ENCODE measurements at places on chromosomes 7 and 10. TPM values are rescaled to one million over a fixed set of nuclear protein-coding genes. Genes with fewer than 3 reads are reported as not detected.
A peak's percentile ranks its signal among the peaks of the same experiment; 100 is the strongest.

GRCh38 chr10:76298329-76298728 is 866.9 kb downstream of the LRMDA start:
- no peak for DNase-seq

- no peak for DNase-seq
Observed at GRCh38 chr10:48557511-48558123, 47.3 kb downstream of the ARHGAP22 start.

DNA sequence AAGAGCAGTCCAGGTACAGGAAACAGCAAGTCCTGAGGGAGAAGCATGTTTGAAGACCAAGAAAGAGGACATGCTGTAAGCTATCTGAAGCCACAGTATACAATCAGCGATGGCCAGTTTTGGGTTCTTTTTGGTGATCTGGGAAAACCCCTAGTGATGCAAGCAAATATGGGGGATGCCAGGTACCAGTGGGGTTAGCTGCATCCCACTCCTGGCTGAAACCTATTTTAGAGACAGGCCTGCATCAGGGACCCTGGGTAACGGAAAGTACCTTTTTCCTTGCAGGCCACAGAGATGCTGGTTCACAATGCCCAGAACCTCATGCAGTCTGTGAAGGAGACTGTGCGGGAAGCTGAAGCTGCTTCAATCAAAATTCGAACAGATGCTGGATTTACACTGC is 32.9 kb downstream of the AP3M1 start:
- DNase-seq = no peak

- no peak for DNase-seq
Observed at GRCh38 chr7:96685755-96686154, 23.9 kb downstream of the SEM1 start.

DNA sequence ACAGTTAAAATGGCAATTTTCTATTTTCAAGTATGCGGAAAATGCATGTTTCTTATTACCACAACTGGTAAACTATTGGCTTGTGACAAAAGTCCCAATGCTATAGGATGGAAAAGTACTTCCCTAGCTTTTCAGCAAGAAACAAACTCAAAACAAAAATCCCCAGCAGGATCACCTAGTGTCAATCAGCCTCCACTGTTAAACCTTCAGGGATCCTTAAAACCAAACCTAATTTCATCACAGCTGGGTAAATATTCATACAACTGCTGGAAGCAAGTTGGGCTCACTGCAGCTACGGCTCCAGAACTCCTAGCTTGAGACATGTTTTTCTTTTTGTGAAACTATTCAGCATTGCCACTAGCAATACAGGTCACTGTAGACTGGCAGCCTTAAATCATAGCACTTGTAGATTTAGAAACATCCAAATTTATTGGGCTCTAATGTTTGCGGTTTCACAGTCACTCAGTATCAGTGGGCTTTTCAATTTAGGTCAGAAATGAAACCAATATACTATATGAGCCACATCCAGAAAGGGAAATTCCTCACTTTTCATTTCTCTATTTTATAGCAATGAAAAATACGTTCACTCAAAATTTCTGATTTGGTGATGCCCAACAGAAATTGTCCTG is 145.2 kb upstream of the ANK3 start:
- no peak for DNase-seq

- no peak for DNase-seq
Observed at GRCh38 chr10:124592101-124592500, 130.5 kb downstream of the LHPP start.

DNA sequence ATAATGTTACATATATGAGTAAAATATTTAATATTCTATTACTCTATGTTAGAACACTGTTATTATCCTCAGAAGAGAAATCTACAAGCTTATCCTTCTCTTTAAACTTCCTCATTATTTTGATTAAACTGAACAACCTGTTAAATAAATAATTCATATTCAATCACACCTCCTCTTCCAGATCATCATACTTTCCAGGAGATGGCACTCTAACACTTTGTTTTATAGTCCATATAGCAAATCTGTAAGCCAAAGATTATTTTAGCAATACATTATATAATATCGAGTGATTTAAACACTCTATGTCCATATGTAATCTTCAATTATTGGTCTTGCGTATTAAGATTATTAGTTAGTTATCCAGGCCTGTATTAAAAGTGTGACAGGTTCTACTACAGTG is 694.1 kb downstream of the ANKRD7 start:
- DNase-seq = peak; percentile 7

DNA sequence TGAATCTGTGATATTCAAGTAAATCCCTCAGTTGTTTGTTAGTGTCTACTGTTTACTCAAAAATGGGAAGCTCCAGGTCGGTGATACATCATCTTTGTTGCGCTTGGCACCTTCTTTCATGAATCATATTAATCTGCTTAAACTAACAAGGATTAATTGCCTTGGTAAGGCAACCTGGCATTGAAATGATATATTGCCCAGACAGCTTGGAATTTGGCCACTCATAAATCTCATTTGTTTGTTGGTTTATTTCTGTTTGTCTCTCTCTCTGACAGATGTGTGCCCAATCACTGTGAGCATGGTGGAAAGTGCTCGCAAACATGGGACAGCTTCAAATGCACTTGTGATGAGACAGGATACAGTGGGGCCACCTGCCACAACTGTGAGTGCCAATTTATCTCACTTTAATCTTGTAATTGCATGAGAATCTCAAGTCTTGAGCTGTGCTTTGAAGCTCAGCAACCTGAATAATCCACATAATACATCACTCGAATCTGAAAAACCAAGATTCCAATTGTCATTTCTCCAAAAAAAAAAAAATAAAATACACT is 1104.8 kb upstream of the C7orf33 start:
- DNase-seq = no peak

GRCh38 chr10:116741391-116742351 is 695 bp downstream of the HSPA12A start:
- no peak for DNase-seq

GRCh38 chr7:18212758-18213157 is 185.1 kb upstream of the PRPS1L1 start:
- DNase-seq = no peak

DNA sequence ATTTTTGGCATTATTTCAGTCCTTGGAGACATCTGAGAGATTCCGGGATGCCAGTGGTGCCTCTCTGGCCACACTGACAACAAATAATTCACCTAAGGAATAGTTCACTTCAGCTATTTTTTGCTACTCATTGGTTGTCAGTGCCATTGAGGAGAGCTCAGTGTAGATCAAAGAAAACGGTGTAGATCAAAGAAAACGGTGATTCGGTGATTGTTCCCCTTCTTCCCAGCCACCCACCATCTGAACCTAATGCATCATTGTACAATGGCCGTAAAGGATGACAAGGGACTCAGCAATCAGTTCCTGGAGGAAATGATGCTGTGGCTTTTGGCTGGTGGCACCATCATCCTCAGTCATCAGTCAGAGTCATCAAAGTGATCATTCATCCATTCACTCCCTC is 80.6 kb downstream of the PTPRZ1 start:
- no peak for DNase-seq

DNA sequence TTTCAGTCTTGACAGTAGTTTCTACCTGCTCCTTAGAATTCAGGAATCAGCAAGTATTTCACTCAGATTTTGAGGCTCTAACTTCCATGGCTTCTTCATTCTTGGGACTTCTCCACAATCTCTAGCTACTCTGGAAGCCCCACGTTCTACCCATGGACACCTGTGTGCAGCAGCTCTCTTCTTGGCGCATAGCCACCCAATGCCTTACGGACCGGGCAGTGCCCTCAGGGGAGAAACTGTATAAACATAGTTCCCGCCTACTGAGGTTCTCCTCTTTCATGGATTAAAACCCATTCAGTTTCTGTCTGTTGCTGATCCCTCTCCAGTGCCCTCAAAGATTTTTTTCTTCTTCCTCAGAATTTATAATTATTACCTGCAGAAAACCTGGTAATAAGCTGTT is 177.1 kb downstream of the SORCS1 start:
- DNase-seq = no peak

DNA sequence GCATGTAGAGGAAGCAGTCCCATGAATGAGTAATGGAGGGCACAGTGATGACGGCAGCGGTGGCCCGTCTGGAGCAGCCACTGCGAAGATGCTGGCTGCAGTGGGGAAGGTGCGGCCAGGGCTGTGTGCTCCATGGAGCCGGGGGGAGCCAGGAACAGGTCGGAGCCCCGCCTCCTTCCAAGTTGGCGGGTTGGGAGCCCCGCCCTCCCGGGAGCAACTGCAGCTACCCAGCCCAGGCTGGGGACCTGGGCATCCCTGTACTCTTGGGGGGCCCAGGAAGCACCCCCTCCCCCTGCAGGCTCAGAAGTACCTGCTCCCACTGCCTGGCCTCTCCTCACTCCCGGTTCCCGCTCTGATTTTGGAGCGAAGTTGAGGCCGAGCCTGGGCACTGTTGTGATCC is 175.1 kb upstream of the ADCY1 start:
- no peak for DNase-seq

DNA sequence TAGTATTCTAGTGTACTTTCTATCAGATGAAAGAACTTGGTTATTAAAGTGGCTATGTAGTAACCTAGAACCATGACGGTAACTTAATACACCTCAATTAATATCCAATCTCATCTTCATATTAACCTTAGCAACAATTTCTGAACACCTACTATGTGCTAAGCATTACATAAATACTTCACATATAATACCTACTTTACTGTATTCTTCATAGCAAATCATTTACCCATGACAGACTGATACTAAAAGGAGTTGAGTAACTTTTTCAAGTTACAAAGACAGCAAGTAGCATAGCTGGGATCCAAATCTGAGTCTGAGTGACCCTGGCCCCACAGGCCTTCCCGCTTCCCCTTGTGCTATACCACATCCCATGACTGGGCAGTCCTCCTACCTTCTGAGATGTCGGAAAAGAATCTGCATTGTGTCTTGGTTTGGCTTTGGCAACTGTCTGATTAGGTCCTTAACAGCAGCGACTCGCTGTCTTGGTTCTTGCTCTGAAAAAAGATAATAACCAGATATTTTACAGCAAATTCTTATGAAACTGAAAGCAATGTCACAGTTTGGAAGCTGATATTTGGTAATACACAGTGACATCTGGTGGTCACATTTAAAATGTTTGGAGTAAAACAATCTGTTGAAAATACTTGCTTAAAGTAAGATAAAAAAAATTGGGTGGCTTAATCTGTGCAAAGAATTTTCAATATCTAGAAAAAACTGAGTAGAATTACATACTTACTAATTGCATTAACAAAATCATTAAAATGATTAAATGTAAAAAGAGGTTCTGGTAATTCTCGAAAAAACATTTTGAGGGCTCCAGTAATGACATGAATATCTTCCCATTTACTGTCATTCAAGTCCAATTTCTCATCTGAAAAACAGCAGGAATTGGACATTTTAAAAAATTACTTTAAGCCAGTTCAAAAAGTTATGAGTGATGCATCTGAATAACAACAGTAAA is 120.1 kb downstream of the ARHGAP12 start:
- DNase-seq = no peak

GRCh38 chr7:38675494-38676106 is 44.4 kb upstream of the AMPH start:
- DNase-seq = no peak

DNA sequence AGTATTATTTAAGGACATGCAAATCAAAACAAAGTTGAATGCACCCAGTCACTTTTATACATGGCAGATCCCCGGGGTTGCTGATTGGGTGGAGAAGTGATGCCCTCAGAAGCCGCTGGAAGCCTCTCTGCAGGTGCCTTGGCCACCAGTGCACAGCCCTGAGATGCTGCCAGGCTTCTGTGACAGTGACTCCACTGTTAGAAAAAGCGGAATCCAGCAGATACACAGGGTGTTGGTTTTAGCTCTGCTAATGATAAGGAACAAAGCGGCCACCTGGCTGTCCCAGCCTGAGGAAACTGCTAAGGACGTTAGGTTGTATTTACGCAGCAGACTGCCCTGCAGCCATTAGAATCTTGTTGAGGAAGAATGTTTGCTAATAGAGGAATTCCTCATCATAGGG is 47.5 kb downstream of the JAKMIP3 start:
- no peak for DNase-seq

DNA sequence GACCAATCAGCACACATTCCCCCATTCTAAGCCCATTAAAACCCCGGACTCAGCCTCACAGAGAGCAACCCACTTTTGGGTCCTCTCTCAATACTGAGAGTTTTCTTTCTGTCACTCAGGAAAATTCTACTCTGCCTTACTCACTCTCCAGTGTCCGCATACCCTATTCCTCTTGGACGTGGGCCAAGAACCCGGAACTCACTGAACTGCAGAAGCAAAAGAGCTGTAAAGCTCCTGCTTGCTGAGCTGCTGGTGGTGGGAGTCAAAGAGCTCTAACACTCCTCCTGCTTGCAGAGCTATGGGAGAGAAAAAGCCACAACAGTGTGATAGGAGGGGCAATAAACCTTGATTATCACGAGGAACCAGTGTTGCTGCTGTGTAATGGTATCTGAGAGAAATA is 386.9 kb downstream of the POM121L12 start:
- DNase-seq = peak; percentile 63

DNA sequence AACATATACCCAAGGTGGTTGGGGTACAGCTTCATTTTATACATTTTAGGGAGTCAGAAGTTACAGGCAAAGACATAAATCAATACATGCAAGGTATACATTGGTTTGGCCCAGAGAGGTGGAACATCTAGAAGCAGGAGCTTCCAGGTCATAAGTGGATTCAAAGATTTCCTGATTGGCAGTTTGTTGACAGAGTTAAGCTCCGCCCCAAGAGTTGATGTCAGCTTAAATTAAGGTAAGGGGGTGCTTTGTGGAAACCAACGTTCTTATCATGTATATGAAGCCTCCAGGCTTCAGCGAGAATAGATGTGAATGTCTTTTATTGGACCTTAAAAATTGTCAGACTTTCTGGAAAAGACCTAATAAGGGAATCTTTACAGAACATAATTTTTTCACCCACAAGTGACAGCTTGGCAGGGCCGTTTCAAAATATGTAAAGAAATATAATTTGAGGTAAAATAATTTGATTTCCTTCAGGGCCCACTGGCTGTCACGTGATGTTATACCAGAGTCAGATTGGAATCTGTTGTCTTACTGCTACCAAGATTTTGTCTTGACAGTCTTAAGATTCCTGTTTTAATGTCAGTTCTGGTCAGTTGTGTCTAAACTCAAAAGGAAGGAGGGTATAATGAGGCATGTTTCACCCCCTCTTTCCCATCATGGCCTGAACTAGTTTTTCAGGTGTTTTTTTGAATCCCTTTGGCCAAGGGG is 6.3 kb upstream of the PANK1 start:
- no peak for DNase-seq

DNA sequence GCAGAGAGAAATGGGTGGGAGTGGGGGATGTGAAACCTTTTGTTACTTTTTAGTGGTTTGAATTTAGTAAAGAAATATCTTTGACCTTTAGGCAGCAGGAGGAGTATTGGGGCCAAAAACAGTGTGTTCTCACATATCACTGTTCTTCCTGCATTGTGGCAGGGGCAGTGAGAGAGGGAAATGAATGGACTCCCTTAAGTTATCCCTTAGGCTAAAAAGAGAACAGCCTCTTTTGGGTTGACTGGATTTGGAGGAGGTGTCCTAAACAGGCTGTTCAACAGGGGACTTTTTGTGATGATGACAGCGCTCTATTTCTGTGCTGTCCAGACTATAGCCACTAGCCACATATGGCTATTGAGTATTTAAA is 22.3 kb downstream of the ZNF775 start:
- no peak for DNase-seq

The CDHR1 gene
- 4.3 TPM for total RNA-seq

The RAB19 gene
- 6.4 TPM for total RNA-seq

The AKR1C3 gene
- 1.2 TPM for total RNA-seq

The DYNC1I1 gene
- 0.14 TPM for total RNA-seq

The FFAR4 gene
- not detected for total RNA-seq

The ALDH18A1 gene
- total RNA-seq = 51.2 TPM

The TMEM120A gene
- total RNA-seq = 24.2 TPM

The GOLGA7B gene
- 2.7 TPM for total RNA-seq
